ENCODE measurements at places on chromosomes 5 and 9. TPM values are rescaled to one million over a fixed set of nuclear protein-coding genes. Genes with fewer than 3 reads are reported as not detected.

DNA sequence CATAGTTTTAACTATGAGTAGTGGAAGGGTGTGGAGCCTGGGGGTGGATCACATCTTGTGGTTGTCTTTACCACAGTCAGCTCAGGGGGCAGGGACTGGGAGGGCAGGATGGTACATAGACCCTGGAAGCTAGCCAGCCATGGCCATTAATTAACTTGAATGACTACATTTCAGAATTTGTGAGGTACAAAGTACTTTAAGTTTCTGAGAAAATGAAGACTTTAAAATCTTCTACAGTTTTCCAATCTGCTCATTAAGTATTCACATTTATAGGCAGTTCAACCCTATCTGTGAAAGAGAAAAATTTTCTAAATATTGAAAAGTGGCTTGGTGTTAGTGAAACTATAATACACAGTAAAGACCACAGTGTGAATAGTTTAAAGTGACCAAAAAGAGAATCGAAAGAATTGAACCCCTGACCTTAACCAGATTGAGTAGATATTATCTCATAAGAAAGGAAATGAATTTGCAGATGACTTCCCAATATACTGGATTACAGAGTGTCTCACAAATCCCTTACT is 234.2 kb upstream of the MEF2C start:
- H3K27ac ChIP-seq = no peak overlapping the region
- no peaks in the 10 kb centered on the region for H3K36me3 ChIP-seq
- no peak for DNase-seq
- no peaks in the 10 kb centered on the region for H3K4me1 ChIP-seq

DNA sequence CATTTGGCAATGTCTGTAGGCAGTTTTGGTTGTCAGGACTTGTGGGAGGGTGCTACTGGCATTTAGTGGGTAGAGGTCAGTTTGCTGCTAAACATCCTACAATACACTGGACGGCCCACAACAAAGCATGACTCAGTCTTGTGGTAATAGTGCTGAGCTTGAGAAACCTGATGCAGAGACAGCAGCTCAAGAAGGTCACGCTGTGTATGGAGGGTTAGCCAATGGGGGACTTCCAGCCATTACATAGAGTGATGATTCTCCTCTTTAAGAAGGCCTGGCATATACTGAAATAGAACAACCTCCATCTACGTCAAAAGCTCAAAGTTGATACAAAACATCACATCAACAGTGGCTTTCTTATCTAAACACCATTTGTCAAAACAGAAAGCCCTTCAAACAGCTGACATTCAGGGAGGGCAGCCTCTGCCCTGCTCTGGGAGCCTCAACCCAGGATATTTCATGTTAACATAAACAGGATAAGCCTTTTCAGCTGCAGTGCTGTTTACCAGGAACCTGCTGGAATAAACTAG is 143.0 kb downstream of the GPBP1 start:
- H3K36me3 ChIP-seq = no peaks in the 10 kb centered on the region
- H3K4me1 ChIP-seq = peaks cover 3% of the 10 kb centered on the region
- peak; percentile 79 for DNase-seq
- no peak overlapping the region for H3K4me3 ChIP-seq

DNA sequence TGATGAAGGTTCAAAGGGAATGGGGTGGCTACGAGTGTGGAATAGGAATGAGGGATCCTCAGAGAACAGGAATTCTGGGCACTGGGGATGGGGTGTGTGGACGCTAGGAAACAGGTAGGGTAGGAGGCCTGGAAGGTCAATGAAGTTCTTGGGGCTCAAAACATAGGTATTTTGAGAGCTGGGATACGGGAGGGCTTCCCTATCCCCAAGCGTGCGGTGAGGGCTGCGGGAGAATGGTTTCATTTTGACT is 718 bp downstream of the QSOX2 start:
- H3K4me1 ChIP-seq = peaks cover 36% of the 10 kb centered on the region
- H3K4me3 ChIP-seq = peak overlapping the region; percentile 86
- H3K27me3 ChIP-seq = no peaks in the 10 kb centered on the region
- no peaks in the 10 kb centered on the region for H3K36me3 ChIP-seq
- no peak overlapping the region for H3K27ac ChIP-seq

DNA sequence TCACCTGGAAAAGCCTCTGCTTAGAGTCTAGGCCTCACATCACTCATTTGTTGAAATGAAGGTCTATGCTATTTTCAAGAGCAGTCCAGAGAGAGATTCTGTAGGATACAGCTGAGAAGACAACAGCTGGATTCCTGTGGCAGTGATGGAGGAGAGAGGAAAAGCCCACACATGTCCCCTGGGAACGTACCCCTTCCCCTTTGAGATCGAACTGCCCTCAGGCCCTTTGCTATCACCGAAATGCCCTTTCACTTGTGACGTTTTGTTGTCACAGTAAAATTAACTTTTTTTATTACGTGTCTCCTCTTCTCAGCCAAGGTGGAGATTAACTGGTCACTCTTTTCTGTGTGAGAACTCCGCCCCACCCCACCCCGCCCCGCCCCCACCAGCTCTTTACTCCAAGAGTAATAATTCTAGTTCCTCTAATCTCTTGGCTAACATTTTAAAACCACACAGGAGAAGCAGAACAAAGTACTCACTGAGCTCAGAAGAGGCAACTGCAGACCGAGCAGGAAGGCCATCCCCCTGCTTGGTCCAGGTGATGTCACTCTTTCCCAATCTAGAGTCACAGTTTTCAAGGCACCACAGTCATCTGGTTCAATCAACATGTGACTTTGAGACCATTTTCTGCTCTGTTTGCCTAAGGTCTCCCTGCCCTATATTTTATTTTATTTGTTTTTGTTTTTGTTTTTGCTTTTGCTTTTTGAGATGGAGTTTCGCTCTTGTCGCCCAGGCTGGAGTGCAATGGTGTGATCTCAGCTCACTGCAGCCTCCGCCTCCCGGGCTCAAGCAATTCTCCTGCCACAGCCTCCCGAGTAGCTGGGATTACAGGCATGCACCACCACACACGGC is 105.6 kb downstream of the SUSD1 start:
- peak overlapping the region; percentile 47 for H3K27ac ChIP-seq
- DNase-seq = no peak
- no peaks in the 10 kb centered on the region for H3K36me3 ChIP-seq
- no peaks in the 10 kb centered on the region for H3K27me3 ChIP-seq
- H3K4me3 ChIP-seq = no peak overlapping the region

DNA sequence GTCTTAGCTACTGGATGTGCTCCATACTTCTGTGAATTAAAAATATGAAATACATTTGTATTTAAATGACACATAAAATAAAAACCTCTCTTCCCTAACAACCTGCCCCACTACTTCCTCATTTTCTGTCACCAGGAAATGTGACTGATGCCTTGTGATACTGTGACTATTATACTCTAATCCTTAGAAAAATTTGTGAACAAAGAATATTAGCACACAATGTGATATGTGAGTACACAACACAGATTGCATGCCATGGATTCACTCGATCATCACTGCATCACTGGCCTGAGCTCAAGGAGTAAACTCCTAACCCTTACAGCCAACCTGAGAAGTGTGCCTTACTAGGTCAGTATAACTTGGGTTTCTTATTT is 281.0 kb downstream of the EFNA5 start:
- H3K4me1 ChIP-seq = peaks cover 10% of the 10 kb centered on the region
- H3K27me3 ChIP-seq = no peaks in the 10 kb centered on the region
- peak overlapping the region; percentile 57 for H3K27ac ChIP-seq
- H3K36me3 ChIP-seq = no peaks in the 10 kb centered on the region

DNA sequence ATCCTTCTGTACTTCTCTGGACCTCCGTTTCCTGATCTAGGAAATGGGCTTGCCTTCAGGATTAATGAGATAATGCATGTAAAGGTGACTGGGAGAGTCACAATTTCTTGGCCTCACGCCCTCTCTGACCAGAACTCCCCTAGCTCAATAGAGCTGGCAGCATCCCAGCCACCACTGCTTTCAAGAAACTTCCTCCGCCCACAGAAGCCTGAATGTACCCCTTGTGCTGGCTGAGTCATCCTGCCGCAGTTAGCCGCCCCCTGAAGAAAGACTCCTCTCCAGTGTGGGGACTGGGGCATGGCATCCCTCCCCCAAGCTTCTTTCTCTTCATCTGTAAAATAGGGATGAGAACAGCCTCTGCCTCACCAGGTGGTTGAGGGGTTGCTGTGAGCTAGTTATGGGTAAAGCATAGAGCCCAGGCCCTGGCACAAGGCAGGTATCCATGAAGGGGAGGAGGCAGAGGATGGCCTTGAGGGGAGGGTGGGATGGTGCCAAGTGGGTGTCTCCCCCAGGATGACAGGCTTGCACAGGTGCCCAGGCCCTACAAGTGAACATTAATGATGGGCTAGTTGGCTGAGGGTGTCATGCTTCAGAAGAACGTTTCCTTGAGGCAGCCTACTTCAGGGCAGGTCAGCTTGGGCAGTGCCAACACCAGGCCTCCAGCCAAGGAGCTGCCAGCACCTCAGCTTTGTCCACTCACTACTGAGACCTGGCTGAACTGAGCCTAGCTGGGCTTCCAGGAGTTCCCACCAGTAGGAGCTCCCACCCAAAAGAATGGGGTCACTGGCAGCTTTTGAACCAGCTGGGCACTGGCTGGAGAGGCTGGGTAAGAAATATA is 3.4 kb downstream of the PDLIM4 start:
- H3K27me3 ChIP-seq = peaks cover 10% of the 10 kb centered on the region
- DNase-seq = peak; percentile 59
- peaks cover 4% of the 10 kb centered on the region for H3K36me3 ChIP-seq

DNA sequence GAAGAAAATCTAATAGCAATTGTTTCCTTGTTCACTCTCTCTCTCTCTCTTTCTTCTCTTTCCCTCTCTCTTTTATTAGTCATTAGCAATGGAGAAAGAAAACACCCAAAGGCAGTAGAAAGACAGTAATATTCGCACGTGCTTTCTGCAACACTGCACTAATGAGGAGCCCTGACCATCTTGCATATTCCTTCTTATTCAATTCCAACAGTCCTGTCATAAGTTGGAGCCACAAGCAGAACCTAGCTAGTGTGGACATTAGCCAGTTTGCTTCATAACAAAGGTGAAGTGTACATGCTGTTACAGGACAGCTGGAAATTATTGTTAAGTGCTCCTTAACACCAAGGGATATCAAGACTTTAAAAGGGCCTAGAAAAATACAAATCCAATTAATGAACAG is 63.4 kb downstream of the TRIM32 start:
- no peaks in the 10 kb centered on the region for H3K4me1 ChIP-seq
- no peaks in the 10 kb centered on the region for H3K36me3 ChIP-seq
- H3K4me3 ChIP-seq = no peak overlapping the region
- no peak for DNase-seq
- H3K27ac ChIP-seq = no peak overlapping the region

GRCh38 chr5:76427206-76428140 is 24.4 kb downstream of the IQGAP2 start:
- H3K36me3 ChIP-seq = no peaks in the 10 kb centered on the region
- no peaks in the 10 kb centered on the region for H3K27me3 ChIP-seq
- DNase-seq = no peak
- peaks cover 24% of the 10 kb centered on the region for H3K4me1 ChIP-seq
- no peak overlapping the region for H3K4me3 ChIP-seq
- no peak overlapping the region for H3K27ac ChIP-seq

- DNase-seq = no peak
- H3K4me1 ChIP-seq = no peaks in the 10 kb centered on the region
- no peaks in the 10 kb centered on the region for H3K36me3 ChIP-seq
- no peak overlapping the region for H3K4me3 ChIP-seq
- H3K27ac ChIP-seq = no peak overlapping the region
- no peaks in the 10 kb centered on the region for H3K27me3 ChIP-seq
Observed at GRCh38 chr5:125037020-125037419, 290.6 kb upstream of the ZNF608 start.

- H3K27me3 ChIP-seq = no peaks in the 10 kb centered on the region
- H3K4me1 ChIP-seq = no peaks in the 10 kb centered on the region
- DNase-seq = no peak
- peaks cover 10% of the 10 kb centered on the region for H3K36me3 ChIP-seq
- no peak overlapping the region for H3K4me3 ChIP-seq
Observed at GRCh38 chr5:6673031-6673430, 39.8 kb downstream of the SRD5A1 start.

- DNase-seq = peak; percentile 17
- H3K27ac ChIP-seq = no peak overlapping the region
- H3K4me1 ChIP-seq = peaks cover 10% of the 10 kb centered on the region
- no peak overlapping the region for H3K4me3 ChIP-seq
- H3K27me3 ChIP-seq = no peaks in the 10 kb centered on the region
Observed at GRCh38 chr9:119963258-119963797, 594.1 kb upstream of the BRINP1 start.

DNA sequence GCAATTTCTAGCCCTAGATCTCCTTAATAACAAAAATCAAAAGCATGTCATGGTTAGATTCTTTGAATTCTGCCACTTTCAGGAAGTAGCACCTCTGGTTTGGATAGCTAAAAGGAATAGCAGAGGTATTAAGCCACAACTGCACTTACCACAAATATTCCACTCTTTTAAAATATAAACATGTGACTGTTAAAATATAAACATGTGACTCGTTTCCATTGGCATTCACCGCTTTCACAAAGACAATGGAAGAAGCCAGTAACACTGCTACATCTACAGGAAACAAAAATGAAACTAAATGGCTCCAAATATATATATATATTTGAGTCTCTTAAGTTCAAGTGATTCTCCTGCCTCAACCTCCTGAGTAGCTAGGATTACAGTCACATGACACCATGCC is 222.9 kb downstream of the ARL15 start:
- DNase-seq = no peak
- H3K36me3 ChIP-seq = no peaks in the 10 kb centered on the region
- no peaks in the 10 kb centered on the region for H3K27me3 ChIP-seq
- no peak overlapping the region for H3K27ac ChIP-seq
- no peak overlapping the region for H3K4me3 ChIP-seq
- H3K4me1 ChIP-seq = peaks cover 11% of the 10 kb centered on the region

- H3K27ac ChIP-seq = no peak overlapping the region
- H3K4me1 ChIP-seq = no peaks in the 10 kb centered on the region
- no peaks in the 10 kb centered on the region for H3K27me3 ChIP-seq
- H3K36me3 ChIP-seq = no peaks in the 10 kb centered on the region
- no peak overlapping the region for H3K4me3 ChIP-seq
- DNase-seq = no peak
Observed at GRCh38 chr5:74319076-74319475, 321.5 kb downstream of the ENC1 start.

DNA sequence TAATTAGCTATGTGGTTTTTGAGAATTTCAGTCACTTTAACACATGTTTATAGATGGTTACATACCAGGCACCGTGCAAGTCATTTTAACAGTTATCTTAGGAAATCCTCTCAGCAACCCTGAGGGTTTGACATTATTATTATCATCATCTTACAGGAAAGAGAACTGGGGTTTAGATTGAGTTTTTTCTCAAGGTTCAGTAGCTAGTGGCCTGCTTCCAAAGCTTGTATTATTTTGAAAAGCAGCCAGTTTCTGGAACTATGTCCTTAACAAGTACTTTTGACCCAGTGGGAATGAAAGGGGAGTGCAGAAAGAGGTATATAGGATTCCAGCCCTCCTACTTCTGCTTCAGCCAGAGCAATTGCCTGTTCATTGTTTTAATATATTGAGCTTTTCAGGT is 157.5 kb downstream of the COMMD10 start:
- no peaks in the 10 kb centered on the region for H3K36me3 ChIP-seq
- no peaks in the 10 kb centered on the region for H3K4me1 ChIP-seq
- no peak for DNase-seq
- no peak overlapping the region for H3K4me3 ChIP-seq
- no peak overlapping the region for H3K27ac ChIP-seq

GRCh38 chr5:6115852-6116251 is 262.5 kb downstream of the MED10 start:
- DNase-seq = no peak
- H3K27me3 ChIP-seq = no peaks in the 10 kb centered on the region
- no peak overlapping the region for H3K27ac ChIP-seq
- no peak overlapping the region for H3K4me3 ChIP-seq
- H3K36me3 ChIP-seq = no peaks in the 10 kb centered on the region

Gene TMEM252
- not detected for total RNA-seq

Gene CCDC187
- total RNA-seq = not detected

Gene BNC2
- total RNA-seq = 37.8 TPM

Gene FST
- total RNA-seq = 9.3 TPM

Gene IFNK
- not detected for total RNA-seq

Gene PCA3
- total RNA-seq = 0.73 TPM

Gene SAXO1
- not detected for total RNA-seq

Gene FGF10
- total RNA-seq = not detected

All from stomach (tissue), 19 donors.